ENCODE measurements at places on chromosomes 2 and 18.

DNA sequence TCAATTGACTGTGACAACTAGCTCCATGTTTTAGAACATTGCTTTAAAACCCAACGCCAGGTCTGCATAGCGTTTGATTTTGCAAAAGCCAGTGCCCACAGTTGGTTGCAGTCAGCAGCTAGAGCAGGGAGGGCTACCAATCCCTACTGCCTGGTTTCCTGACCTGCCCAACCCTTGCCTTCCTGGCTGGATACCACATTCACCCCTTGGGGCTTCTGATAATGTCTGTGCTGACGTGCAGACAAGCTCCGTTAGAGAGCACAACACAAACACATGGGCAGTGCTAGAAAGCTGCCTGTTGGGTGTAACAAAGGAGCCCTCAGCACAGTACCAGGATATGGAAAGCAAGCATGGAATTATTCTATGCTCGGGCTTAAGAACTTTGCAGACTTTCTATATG is 71.4 kb upstream of the THSD7B start:
- DNase-seq: no peak

GRCh38 chr2:43233218-43234212 is 7.1 kb upstream of the ZFP36L2 start:
- DNase-seq: no peak

GRCh38 chr2:873651-874580 is 76.7 kb upstream of the SNTG2 start:
- DNase-seq: no peak

- DNase-seq: no peak
Observed at GRCh38 chr2:64165706-64166105, 21.5 kb upstream of the PELI1 start.

GRCh38 chr18:58491773-58492752 is 136.8 kb downstream of the ALPK2 start:
- DNase-seq: no peak
